Posterior vena cava (tissue), 2 donors: ENCODE measurements at places on chromosomes 11 and 22. TPM values are rescaled to one million over a fixed set of nuclear protein-coding genes. Genes with fewer than 3 reads are reported as not detected.

- no peak for DNase-seq
These were observed 44.8 kb upstream of the SMCO4 start for GRCh38 chr11:93587858-93588581.

DNA sequence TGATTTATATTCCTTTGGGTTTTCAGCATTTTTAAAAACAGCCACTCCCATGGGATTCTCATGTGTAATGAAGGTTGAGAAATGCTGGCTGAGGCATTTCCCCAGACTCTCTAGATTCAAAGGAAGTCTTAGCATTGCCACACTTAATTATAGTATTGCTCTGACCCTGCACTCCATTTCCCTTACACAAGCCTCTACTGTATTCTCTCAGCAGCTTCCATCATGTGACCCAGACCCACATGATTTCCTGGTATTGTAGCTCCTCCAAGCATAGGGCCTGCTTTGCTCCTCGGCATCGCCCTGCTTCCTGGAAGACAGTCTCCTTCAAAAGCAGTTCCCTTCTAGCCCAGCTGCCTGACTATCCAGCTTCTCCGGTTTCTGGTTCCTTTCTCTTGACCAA is 261.5 kb downstream of the LARGE1 start:
- DNase-seq, result no peak

DNA sequence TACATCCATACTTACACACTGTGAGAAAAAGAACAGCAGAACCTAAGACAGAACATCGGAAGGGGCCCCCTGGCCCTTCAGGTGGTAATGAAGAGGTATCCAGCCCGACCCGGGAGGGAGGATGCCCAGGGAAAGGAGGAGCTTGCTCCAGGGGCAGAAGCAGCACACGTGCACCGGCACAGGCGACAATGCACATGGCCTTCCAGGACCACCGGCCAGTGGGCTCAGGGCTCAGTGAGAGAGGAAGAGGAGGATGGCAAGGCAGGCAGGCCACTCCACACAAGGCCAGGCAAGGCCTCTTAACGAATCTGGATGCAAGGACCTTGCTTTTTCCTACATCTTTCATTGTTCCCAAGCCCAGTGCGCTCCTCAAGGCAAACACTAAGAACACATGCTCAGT is 52.6 kb downstream of the MICAL3 start:
- DNase-seq, result no peak

- no peak for DNase-seq
These were observed 500.3 kb upstream of the TENM4 start for GRCh38 chr11:79940974-79941735.

GRCh38 chr11:9251311-9251710 is 13.8 kb downstream of the DENND5A start:
- no peak for DNase-seq

DNA sequence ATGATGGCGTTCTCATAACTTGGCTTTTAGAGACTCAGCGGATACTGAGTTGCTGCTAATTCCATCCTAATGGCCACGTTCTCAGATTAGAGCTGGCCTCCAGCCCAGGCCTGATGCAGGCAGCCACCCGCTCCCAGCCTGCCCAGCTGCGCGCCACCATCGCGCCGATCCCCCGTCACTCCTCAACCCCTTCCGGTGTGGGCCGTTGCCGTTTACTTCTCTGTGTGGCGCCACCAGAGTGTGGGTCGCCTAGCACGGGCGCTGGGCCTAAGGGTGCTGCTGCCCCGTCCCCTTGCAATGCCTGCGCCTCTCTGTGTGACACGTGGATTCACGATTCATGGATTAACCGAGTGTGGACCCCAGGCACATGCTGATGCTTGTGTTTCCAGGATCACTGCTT is 1116.0 kb downstream of the BRD1 start:
- DNase-seq, result peak; percentile 57

The PHRF1 gene
- 18.3 TPM for total RNA-seq

DNA sequence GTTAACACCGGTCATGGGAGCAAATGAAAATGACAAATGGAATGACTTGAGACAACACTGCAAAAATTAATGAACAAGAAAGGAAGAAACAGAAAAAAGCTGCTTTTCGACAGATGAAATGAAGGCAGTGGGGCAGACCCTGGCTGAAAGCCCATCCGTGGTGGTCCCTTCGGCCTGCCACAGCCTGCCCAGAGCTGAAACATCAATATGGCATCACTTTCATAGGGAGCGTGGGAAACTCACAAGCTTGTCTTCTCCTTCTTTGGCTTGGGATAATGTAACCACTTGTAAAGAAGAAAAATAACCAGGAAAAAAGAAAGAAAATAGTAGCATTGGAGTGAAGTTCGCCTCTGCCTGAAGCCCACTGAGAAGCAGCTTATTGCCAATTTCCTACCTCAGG is 78.8 kb downstream of the CTTN start:
- peak; percentile 42 for DNase-seq

The EHBP1L1 gene
- 223 TPM for total RNA-seq

DNA sequence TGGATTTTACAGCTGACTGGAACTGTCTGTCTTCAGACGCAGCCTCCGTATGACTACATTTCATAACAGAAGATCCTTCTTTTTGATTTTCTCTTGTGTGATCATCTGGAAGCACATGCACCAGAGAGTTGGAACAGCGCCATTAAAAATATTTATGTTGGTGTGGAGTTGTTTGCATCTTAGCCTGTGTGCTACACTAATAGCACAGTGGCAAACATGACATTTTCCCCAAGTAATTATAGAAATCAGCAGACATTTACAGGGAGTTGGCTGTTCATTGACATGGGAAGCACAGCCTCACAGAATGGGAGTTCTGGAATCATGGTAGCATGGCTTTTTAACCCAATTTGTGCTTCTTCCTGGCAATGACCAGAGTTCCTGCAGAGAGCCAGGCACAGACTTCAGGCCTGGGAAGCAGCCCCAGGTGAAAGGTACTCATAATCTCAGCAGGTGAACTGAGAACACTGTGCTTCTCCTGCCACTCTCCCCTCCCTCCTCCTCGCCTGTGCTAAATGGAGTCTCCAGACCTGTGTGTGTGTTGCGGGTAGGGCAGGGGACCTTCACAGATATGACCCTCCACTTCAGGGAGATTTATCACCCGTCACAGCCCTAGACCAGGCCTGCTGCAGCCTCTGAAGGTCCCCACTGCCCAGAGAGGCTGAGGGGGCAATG is 82.8 kb upstream of the PLET1 start:
- DNase-seq, result no peak

- DNase-seq, result no peak
These were observed 23.5 kb downstream of the DRICH1 start for GRCh38 chr22:23608583-23608982.

DNA sequence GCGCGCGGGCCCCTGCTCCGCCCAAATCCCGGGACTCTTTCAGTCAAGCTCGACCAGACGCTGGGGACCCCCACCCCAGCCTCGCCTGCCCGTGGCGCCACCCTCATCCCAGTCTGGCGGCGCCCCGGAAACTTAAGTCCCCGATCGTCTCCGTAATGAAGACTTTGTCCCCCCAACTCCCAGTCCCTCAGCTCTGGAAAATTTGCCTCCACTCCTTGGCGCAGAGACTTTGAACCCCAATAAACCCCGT is 348 bp downstream of the PLCB3 start:
- no peak for DNase-seq

The PHETA2 gene
- 15.2 TPM for total RNA-seq

- no peak for DNase-seq
These were observed 570.6 kb upstream of the LARGE1 start for GRCh38 chr22:34490886-34491285.

The KIAA0930 gene
- total RNA-seq, result 74.0 TPM

The PGGHG gene
- 18.8 TPM for total RNA-seq

DNA sequence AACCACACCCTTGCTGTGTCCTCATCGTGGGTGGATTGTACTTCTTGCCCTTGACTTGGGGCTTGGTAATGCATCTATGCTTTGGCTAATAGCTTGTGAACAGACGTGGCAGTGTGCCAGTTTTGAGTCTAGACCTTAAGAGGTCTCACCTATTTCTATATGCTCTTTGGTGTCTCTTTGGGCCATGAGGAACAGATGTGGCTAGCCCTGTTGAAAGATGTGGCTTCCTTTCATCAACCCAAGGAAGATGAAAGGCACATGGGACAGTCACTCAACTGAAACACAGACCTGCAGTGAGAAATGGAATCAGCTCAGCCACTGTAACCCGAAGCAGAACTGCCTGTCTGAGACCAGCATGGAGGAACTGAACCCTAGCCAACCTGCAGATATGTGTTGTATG is 7.9 kb upstream of the NELL1 start:
- DNase-seq, result no peak

- DNase-seq, result no peak
These were observed 885.7 kb upstream of the RAG2 start for GRCh38 chr11:37483761-37484160.

The ALDH3B1 gene
- 11.2 TPM for total RNA-seq

The PHF21B gene
- 0.32 TPM for total RNA-seq

The UBQLNL gene
- 0.38 TPM for total RNA-seq

The SIRT3 gene
- 13.3 TPM for total RNA-seq

GRCh38 chr11:444396-445144 is 2.8 kb upstream of the ANO9 start:
- DNase-seq, result peak; percentile 78

The MAPK11 gene
- 11.6 TPM for total RNA-seq

The SYCE3 gene
- not detected for total RNA-seq

DNA sequence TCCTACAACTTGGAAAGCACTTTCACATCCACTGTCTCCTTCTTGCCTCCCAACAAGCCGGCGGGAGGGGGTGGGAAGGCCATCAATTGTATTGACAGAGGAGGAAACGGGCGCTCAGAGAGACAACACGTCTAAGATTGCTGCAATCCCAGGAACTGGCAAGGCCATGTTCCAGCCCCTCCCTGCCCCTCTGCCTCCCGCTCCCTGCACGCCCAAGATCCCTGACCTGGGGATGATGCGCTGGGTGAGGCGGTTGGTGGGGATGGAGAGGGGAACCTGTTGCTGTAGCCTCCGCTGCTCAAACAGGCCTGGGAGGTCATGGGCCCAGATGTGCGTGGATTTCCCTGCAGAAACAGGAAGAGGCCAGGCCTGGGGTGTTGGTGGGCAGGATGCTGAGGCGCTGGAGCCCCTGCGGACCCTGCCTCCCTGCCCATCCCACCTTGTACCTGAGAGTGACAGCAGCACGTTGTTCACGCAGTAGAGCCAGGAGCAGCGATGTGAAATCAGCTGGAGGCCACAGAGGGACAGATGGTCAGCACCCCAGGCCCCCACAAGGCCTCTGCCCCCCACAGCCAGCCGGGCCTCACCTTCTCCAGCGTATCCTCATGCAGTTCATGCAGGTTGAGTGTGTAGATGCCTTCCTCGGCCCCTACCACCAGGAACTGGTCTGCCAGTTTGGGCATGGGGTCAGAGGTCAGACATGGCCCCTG is 6.8 kb downstream of the MAP4K2 start:
- no peak for DNase-seq

- no peak for DNase-seq
These were observed 92.3 kb downstream of the GAB2 start for GRCh38 chr11:78325274-78325781.

The TNNT3 gene
- total RNA-seq, result 45.3 TPM

- DNase-seq, result no peak
These were observed 100.8 kb upstream of the OR5AK2 start for GRCh38 chr11:56887940-56888339.

The KRTAP5-10 gene
- not detected for total RNA-seq

DNA sequence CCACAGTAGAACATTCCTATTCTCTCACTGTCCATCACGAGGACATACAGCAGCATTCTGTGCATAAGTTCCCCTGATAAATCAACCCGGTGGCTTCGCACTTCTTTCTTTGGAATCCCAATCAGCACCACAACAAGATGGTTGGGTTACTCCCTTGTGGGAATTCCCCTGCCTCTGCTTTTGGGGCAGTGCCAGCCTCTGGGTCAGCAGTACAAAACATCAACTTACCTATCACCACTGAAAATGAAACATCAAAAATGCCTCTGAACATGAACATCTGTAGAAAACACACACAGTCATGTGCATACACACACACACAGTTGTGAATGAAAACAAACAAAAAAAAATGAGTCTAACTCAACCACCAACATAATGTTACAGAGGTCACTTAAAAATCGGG is 79.3 kb downstream of the KCNA4 start:
- DNase-seq, result no peak

DNA sequence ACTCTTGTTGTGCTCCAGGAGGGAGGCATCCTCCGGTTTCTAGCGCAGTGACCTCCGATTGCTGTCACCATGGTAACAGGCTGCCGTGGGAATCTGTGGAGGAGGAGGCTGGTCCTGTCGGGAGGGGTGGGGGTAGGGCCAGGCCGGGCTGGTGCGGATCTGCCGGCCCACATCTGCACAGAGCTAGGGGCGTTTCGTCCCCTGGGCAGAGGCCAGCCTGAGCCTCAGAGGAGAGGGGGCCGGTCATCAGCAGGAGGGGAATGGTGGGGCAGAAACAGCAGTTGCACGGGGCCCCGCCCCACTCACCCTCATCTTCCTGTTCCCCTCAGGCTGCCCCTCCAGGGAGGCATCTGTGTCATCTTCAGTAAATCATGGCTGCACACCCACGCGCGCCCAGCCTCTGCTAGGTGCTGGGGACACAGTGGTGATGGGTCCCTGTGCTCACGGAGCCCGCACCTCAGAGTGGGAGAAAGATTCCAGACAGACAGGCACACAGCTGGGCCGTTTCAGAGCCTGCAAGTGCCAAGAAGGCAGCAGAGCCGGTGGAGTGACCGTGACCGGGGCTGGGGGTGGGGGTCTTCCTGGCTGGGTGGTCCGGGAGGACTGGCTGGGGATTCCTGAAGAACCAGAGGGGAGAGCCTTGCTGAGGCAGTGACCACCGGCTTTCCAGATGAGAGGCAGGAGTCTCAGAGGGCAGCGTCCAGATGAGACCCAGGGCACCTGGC is 120.5 kb downstream of the CACNA1I start:
- no peak for DNase-seq

The MUC2 gene
- not detected for total RNA-seq

- DNase-seq, result no peak
These were observed 4.3 kb downstream of the VPREB1 start for GRCh38 chr22:22248878-22249277.

- DNase-seq, result no peak
These were observed 43.7 kb downstream of the ZBTB16 start for GRCh38 chr11:114102993-114103896.

DNA sequence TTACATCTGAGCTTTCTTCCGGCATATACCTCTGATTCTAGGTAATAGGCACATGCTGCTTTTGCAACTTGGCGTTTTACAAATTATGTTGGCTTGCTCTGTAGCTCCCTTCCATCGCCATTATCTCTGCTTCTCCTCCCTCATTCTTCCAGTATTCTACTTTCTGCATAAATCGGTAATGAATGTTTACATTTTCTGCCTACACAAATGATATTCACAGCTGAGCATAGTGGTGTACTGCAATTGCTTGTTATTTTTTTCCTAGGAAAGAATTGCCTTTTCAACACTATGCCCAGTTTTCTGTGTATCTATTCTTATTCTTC is 18.9 kb downstream of the MED15 start:
- DNase-seq, result no peak
